ENCODE measurements at places on chromosomes 11 and 22.

- no peak for DNase-seq
Observed at GRCh38 chr11:1369371-1370005, 20.2 kb upstream of the BRSK2 start.

- no peak for DNase-seq
Observed at GRCh38 chr22:41826430-41827383, 6.2 kb upstream of the SREBF2 start.

- no peak for DNase-seq
Observed at GRCh38 chr11:123174196-123175183, 20.6 kb downstream of the CLMP start.

DNA sequence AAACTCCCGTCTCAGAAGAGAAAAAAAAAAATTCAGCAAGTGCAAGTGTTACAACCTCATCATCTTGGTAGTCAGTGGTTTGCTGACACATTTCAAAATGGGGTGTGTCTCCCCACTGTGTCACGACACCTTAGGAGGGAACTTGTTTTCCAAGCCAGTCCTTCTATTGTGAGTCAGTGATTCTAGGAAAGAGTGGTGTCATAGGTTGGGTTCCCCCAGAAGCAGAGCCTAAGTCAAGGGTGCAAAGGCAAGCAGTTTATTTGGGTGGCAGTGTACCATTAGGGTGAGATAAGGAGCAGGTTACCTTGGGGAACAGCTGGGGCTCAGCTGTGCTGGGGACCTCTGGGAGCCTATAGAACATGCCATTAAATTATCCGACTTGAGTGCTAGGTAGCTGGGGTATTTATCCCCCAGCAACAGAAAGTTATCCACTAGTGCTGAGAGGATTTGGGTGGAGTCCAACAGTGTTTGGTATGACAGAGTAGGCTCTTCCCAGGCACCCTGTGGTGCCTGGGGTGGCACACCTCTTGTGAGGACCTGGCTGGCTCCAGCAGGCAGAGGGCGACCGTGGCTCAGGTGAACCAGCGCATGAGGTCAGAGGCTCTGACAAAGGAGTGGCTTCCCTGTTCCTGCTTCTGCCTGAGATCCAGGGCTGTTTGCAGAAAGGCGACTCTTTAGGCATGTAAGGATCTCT is 41.7 kb downstream of the KIAA1671 start:
- no peak for DNase-seq

All from stimulated activated CD8-positive, alpha-beta memory T cell treated with anti-CD3 and anti-CD28 coated beads, Interleukin-7, amount 100 ng/mL, for 1 hour (primary cell).